Adipocyte (in vitro differentiated cells): ENCODE measurements at places on chromosomes 2 and 18.

DNA sequence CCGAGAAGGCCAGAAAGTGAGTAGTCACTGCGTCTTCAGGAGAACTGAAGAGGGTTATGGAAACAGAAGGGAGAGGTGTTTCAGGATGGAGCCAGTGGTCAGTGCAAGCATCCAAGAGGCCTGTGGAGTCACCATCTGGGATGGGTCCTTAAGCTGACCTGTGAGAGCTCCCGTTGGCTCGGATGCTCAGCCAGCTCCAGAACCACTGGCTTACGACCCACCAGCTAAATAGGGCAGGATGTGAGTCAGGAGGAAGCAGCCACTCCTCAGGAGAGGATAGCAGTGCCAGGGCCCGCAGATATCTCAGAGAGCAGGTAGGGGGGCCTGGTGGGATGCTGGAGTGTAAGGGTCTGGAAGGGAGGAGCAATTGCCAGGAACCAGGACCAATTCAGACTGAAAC lies 63.1 kb upstream of the B3GNT7 start:
- no peak for DNase-seq

GRCh38 chr2:216292886-216293301 lies 79.4 kb downstream of the MARCHF4 start:
- DNase-seq: no peak

GRCh38 chr2:15543541-15543940 lies 17.6 kb downstream of the NBAS start:
- DNase-seq: no peak

DNA sequence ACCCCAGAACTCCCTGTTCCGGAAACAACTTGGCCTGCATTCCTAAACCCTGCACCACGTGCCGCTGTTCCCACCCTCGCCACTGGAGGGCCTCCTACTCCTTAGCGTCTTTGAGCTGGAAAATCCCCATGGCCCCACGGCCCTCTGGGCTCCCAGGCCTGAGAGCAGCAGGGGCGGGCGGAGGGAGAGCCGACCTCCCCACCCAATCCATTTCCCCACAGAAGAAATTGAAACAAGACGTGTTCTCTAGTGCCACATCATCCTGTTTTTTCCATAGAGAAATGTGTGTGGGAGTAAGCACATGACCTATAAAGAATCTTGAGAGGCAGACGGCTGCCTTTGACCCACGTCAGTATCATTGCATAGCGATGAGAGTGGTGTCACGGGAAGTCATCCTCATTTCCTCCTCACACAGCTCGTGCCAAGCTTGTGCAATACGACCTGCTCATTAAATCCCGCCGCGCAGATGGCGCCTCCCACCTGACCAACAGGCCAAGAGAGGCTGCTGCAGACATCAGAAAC lies 79.2 kb downstream of the LAMA1 start:
- DNase-seq: peak; percentile 98

DNA sequence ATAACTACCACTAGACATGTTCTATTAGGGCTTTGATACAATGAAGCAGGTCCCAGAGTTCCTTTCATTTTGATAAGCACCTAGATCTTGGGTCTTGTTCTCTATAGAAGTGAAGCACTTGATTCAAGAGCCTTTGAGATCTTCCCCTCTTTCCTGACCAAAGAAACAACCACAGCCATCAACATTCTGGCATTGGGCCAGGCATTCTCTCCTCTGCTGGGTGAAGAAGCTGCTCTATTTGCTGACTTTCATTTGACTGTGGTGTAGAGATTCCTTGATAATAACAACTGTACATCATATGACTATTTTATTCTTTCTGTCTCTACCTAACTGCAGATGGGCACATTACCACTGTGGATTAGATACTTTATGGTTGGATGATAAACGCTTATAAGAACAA lies 96.6 kb upstream of the LYPD1 start:
- no peak for DNase-seq

GRCh38 chr18:45009756-45010155 lies 329.1 kb downstream of the SETBP1 start:
- DNase-seq: no peak

DNA sequence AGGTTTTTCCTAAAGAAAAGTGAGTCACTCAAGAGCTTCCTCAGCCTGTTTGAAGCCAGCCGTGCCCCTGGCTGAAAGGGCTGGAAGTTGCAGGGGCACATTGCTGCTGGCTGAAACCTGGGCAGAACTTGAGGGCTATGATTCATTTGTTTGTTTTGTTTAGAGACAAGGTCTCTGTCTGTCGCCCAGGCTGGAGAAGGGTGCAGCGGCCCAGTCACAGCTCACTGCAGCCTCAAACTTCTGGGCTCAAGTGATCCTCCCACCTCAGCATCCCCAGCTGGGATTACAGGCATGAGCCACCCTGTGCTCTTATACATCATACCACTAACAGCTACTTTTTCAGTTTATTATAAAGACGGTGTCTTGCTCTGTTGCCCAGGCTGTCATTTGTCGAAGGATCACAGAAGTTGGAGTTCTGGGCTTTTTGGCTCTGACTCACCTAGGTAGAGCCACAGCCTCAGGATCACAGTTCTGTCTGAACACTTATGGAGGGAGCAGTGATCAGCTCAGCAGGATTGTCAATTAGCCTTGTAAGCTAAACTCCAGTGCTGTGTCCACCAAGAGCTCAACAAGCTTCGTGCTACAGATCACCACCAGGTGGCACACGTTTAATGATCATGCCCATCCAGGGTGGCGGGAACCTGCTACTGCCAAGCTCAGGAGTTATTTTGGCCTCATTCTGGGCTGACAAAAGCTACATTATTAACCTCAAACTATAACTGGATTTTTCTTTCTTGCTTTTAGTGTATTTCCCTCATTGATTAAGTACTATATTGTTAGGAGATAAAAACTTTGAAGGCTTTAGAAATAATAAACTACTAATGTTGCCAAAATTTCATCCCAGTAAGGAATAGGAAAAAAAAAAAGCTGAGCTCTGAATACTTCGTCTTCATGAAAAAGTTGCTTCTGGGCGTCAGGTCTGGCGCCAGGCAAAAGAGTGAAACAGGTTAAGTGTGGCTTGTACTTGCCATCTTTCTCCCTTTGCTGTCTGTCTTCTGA lies 57.9 kb downstream of the ARHGEF33 start:
- DNase-seq: peak; percentile 80

- peak; percentile 57 for DNase-seq
Observed at GRCh38 chr2:37912056-37912455, 13.0 kb upstream of the RMDN2 start.

DNA sequence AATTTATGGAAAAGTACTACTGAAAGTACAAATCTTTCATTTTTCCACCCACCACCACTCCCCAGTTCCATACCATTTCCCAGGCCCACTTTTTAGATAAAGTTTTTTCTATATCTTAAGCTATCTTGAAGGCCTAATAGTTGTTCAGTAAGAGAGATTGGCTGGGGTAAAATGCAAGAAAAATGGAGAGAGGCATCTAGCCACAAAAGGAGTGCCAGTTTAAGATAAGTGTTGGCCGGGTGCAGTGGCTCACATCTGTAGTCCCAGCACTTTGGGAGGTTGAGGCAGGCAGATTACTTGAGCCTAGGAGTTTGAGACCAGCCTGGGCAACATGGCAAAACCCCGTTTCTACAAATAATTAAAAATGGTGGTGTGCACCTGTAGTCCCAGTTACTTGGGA lies 28.6 kb downstream of the NBEAL1 start:
- no peak for DNase-seq

DNA sequence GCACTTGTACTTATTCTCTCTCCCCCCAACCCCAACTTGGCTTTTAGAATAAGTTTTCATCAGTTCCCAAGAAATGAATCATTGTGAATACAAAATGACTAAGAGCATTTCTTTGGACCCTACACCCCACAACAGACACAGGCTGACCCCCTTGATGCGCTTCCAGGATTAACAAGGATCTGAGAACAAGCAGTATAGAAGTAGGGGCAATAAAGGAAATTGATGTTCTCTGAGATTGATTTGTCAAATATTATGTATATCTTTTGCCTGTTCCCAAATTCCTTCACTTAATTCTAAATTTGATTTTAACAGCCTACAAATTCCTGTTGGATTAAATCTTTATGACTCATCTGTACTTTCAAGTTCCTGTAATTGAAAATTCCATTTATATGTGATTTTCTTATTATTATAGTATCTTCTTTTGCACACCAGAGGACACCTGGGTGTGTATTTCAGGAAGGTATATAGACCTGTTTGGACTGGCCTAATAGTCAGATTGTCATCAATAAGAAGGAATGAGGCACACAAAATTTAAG lies 10.2 kb upstream of the PTPN4 start:
- peak; percentile 34 for DNase-seq

DNA sequence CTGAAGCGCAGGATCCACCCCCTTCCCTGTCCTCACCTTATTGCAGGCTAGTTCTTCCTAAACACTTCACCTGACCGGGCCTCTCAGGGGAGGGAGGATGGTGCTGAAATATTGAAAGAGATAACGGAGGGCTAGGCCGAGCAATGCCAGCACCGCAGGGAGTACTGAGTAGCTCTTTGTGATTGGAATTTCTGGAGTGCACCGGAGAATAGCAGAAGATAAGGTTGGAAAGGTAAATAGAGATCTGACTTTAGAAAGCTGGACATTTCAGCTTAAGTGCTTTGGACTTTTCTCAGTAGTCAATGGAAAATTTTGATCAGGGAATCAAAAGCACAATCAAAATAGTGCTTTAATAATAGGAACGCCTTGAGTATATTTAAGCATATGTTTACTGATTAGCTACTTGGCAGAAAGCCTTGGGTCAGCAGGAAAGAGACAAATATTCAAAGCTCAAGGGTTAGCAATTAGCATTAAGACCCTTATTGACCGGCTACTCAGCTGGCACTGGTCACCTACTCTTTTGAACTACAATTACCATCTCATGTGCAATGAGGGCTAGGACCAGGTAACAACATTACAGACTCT lies 142.9 kb upstream of the NDUFV2 start:
- DNase-seq: no peak

DNA sequence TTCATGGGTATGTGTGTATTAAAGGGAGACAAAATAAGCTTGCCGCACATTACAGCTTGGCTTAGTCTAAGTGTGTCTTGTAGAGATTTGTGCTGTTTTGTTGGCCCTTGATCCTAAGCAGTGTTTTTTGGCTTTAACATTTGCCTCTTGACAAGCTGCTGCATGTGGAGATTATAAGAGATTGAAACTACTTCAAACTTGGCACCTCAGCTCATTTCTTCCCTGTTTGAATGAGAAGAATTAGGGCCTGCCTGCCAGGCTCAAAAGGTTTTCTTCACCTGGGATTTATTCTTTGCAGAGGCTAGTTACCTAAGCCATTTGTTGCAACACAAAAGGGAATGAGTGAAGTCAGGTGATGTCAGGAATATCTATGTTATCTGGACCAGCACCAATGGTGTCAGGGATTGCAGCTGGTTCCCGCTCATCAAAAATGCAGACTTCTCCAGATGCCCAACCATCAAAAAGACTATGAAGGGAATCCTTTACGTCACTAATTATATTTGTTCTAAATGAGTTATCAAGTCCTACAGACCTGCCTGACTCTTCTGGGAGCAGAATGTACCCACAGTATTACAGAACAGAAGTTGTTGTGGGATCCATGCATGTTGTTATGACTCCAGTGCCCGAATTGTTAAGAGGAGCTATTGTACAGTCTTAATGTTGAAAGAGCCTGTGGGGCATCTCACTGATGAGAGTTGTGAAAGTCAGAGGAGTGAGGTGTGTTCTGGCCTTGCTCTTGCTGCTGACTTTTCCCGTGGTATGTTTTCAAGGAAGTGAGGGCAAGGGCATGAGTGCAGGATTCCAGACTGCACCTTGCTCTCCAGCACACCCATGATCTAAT lies 31.0 kb downstream of the ABCA12 start:
- no peak for DNase-seq

DNA sequence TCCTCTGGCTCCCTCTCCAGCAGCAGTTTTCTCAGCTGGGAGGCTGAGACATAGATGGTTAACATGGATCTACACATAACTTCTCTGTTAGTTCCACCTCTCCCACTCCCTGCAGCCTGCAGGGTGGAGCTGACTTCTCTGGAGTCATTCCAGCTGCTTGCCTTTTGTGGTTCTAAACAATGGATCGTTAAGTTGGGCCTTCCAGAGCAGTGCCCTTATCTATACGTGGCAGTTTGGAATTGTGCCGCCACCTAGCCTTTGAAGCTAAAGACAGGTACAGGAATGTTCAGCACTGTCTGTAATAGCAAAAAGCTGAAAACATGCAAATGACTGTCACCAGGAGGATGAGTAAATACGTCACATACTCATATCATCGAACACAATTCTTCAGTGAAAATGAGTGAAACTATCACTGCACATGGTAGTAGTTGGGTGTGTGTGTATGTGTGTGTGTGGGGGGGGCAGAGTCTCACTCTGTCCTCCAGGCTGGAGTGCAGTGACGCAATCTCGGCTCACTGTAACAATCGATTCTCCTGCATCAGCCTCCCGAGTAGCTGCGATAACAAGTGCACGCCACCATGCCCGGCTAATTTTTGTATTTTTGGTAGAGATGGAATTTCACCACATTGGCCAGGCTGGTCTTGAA lies 50.3 kb downstream of the SH2D6 start:
- peak; percentile 62 for DNase-seq

GRCh38 chr2:34239511-34239910 lies 640.4 kb upstream of the FAM98A start:
- DNase-seq: no peak

- DNase-seq: no peak
Observed at GRCh38 chr2:12709207-12709522, 7.6 kb upstream of the TRIB2 start.

DNA sequence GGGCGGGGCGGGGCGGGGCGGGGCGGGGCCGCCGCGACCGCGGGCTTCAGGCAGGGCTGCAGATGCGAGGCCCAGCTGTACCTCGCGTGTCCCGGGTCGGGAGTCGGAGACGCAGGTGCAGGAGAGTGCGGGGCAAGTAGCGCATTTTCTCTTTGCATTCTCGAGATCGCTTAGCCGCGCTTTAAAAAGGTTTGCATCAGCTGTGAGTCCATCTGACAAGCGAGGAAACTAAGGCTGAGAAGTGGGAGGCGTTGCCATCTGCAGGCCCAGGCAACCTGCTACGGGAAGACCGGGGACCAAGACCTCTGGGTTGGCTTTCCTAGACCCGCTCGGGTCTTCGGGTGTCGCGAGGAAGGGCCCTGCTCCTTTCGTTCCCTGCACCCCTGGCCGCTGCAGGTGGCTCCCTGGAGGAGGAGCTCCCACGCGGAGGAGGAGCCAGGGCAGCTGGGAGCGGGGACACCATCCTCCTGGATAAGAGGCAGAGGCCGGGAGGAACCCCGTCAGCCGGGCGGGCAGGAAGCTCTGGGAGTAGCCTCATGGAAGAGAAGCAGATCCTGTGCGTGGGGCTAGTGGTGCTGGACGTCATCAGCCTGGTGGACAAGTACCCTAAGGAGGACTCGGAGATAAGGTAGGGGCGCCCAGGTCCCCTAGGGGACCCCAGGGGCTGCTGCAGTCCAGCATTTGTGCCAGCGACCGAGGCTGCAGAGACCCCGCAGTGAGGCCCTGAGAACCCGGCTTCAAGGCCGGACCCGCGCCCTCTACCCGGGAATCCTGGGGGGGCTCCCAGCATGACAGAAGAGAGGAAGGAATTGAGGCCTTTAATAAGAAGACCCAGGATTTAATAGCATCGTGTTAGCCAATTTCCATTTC lies at the start of gene KHK:
KHK (plus strand) TSS at position 49 of the 870 bp plus-strand sequence; CDS start at position 537, 488 bp downstream.
- no peak for DNase-seq

GRCh38 chr2:26534098-26534864 lies 56.4 kb upstream of the OTOF start:
- DNase-seq: no peak
